ENCODE measurements at places on chromosomes 12 and 14.

GRCh38 chr12:95848575-95849388 is 10.0 kb upstream of the SNRPF start:
- no peak for DNase-seq

GRCh38 chr12:64883264-64884163 is 59.1 kb downstream of the TBC1D30 start:
- no peak for DNase-seq

GRCh38 chr12:5189173-5189572 is 145.5 kb downstream of the KCNA5 start:
- DNase-seq, result no peak

DNA sequence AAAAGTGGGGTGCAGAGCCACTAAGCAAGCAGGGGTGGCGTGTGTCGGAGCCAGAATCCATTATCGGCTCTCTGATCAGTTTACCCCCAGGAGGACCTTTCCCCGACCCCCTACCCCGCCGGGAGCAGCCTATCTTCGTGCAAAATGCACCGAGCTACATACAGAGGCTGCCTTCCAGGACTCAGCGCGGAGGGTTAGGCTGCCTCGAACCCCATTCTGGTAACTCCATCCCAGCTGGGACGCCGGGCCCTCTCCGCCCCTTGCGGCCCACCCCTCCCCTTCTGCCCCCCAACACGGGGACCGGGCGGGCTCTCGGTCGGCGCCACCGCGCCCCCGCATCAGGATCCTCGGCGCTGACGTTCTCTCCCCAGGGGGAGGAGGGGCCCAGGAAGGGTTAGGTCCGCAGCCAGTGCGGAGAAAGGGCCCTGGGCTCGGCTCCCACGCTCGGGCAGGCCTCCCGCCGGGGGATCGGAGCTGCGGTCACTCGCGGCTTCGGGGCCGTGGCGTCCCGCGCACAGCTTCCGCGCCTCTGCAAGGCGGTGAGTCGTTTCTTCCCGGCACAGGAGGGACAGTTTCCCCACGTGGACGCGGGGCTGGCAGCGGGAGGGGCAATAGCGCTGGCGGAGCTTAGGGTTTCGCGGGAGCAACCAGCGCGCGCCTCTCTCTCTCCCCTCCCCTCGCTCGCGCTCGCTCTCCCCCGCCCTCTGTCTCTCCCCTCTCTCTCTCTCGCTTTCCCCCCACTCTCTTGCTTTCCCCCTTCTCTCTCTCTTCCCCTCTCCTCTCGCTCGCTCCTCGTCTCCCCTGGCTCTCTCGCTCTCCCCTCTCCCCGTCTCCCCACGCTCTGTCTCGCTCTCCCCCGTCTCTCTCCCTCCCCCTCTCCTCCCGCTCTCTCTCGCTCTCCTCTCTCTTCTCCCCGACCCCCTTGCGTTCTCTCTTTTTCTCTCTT is 12.5 kb upstream of the MAP3K9 start:
- peak; percentile 63 for DNase-seq

- no peak for DNase-seq
Measured at GRCh38 chr12:124309231-124309630, 14.3 kb downstream of the RFLNA start.

GRCh38 chr14:101737414-101738339 is 23.8 kb upstream of the PPP2R5C start:
- no peak for DNase-seq

DNA sequence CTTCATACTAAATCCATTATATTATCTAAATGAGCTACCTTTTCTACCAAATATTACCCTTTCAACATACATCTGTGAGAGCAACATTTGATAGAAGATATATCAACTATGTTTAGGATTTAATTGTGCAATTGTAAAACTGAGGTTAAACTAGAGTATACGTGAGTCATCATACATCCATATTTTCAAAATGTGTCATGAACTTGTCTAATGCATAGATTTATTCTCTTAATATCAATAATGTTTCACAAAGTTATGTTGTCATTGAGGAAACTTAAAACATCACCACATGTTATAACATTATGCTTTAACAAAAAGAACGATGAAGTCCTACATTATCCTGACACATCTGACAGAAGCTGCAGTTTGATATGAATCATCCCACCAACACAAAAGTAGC is 645.5 kb upstream of the NOVA1 start:
- no peak for DNase-seq

DNA sequence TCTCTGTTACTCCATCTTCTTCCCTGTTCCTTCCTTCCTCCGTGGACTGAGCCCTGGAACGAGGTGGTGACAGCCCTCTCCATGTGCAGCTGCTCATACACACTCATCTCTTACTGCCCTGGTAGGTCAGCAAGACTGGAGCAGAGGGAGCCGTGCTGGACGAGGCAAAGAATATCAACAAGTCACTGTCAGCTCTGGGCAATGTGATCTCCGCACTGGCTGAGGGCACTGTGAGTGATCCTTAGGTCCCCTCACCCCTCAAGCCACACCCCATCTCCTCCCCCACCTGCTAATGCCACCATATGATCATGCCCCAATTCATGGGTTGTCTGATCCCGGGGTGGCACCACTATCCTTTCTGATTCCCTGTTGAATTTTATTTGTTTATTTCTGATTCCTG is 19.0 kb downstream of the KIF5A start:
- DNase-seq, result no peak

GRCh38 chr14:22536853-22537338 is 52.1 kb downstream of the DAD1 start:
- peak; percentile 77 for DNase-seq

- no peak for DNase-seq
Measured at GRCh38 chr14:59846595-59846994, 24.0 kb downstream of the RTN1 start.

GRCh38 chr14:28757786-28758185 is 8.8 kb upstream of the FOXG1 start:
- DNase-seq, result no peak

- no peak for DNase-seq
Measured at GRCh38 chr14:76309572-76310162, 66.3 kb upstream of the ESRRB start.

DNA sequence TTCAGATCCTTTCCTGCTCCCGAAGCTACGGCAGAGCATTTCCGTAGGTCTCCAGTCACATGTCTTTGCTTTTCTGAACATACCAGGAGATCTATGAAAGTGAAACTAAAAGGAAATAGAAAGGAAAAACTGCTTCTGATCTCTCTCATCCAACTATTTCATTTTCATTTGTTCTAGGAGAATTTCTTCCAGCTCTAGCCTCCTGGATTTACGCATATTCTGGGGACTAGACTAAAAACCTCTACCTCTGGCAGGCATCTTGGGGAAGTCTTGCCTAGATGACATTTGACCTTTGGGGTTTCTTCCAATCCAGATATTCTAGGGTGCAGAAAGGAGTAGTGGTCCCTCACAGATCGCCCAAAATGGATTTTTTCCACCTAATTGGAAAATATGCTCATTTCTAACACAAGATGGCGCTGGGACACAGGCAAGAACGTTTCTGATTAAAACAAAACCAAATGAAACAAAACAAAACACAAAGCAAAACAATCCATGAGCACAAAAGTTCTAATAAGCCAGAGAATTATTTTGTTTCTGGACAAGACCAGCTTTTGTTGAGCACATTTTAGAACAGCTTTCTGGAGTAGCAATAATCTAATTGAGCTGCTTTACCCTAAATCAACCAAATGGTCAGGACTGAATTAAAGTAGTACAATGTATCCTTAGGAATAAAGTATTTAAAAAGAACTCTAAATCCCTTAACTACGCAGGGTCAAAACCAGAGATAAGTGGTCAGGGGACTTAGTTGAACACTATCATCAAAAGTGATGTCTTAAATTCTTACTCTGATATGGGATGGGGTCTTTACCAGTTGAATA is 12.3 kb upstream of the PARP11 start:
- DNase-seq, result no peak

DNA sequence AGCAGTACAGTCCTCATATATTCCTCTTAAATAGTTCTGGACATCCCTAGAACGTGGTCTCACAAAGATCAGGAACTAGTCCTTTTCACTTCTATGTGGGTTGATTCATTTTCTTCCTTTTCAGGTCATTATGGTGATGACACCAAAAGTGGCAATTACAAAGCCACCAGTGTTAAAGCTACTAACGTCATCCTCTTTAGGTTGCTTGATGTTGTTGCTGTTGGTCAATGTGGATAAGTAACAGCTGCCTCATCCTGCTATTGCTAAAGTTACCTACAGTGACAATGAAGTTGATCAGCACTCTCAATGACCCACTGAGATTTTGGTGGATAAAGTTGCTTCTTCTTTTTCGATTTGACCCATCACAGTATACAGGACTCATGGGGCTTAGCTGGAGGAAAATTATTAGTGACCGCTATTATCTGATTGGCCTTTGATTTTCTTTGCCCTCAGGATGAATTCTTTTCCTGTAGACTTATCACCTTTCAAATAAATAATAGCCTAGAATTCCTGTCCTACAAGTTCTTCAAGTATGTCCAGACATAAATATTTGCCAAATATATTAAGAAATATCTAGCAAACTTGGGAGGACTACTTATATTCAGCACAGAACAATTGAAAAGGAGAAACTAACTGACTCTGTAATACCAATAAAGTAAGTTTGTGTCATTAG is 54.0 kb upstream of the ATP2B1 start:
- no peak for DNase-seq

DNA sequence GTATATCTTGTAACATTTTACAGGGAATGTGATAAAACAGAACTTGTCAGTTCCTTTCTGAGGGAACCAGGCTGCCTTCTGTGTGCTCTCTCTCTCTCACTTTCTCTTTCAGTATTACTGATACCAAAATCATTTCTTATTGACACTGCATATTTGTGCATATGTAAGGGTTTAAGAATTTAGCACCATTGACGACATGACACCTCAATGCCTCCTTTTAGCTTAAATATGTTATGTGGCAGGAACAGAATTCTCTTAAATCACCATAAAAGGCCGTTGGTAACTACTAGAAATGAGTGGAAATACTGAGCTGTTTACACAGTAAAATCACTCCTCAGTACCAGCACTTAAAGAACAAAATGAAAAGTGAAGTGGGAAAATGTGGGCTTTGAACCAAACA is 457.7 kb upstream of the SYT1 start:
- no peak for DNase-seq

GRCh38 chr14:22379727-22380126 is 209.3 kb downstream of the DAD1 start:
- no peak for DNase-seq

DNA sequence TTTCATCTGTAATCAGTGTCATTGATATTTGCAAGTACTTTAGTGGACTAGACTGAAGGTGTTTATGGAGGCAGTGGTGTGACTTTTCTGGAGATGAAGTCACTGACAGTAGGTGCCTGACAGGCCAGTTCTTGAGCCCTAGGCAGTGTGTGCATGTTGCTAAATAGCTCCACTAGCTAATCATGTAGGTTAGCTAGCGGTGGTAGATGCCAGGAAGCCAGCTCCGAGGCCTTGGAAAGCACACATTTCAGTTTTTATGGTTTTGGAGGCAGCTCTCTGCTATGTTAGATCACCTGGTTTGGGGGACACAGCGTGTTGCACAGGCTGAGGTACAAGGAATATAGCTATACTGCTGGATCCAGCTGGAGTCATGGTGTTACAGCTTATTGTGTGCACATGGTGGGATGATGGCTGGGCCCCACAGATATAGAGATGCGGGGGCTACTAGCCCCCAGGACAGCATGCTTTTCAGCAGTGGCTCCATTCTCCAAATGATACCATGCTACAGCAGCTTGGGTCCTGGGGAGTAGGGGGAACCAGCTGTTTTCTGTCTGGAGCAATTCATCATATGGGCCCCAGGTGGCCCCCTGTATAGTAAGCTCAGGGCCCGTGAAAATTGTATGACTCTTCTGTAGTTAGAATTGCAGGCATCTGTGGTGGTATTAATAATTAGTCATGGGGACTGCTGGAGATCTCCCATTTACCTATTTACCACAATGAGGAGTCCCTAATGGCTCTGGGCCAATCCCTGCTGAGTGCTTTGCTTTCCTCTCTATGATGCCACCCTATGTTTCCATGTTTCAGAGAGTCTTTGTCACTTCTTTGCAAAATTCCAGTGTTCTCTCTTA is 367.2 kb upstream of the LMO3 start:
- DNase-seq, result no peak

DNA sequence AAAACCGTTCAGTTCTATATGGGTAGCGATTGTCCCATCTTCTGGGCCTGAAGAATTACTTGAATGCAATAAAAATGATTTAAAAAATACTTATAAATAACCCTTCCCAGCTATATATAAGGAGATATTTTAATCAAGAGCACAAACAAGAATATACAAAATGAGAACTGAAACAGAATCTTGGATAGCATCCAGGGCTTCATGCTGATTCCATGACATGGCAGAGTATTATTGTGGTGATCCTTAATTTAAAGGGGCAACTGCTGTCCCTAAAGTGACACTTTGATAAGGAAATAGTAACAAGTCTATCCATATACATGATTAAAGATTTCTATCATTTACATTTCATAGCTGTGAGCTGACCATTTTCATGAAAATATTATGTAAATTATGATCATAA is 18.8 kb downstream of the WBP11 start:
- DNase-seq, result no peak

DNA sequence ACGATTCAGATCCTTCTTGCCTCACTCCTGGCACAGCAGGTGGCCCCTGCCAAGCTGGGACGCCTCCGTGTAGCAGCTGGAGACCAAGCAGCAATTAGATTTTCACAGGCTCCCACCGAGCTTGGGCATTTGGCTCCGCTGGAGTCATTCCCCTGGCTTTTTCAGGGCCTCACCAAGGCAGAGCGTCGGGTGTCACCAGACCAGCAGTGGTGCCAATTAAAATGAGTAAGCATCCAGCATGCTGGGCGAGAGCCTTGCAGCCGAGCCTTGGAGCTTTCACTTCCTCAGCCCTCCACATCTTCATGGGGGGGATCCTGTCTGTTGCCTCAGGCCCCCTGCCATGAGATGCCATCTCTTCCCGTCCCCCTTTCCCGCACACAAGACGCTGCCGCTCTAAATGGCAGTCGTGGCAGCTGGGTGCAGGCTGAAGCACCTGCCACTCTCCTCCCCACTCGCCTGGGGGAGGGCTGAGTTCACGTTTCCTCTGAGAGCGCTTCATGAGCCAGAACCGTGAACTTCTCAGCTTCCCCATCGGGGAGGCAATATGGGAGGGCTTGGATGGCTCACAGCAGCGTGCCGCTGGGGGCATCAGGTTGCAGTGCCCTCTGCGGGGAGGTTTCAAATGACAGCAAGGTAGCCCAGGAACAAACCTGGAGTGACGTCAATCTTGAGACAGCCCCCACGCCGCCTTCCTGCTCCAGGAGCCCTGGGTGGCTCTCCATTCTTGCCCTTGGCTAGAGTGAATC is 11.7 kb downstream of the TPCN1 start:
- DNase-seq, result peak; percentile 48

DNA sequence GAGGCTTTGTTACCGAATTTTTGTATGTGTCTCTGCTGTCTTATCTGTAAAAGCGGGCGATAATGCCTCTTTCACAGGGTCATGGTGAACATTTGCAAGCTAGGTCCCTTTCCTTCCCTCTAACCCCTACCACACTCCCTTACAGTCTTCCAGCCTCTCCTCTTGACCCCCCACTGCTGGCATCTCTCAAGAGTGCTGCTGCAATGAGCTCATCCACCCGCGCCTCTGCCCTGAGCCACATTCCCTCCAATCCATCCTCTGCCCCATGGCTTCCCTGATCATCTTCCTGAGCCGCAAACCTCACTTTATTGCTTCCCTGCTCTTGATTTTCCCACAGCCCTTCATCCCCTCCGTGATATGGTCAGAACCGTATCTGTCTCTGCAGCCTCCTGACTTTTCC is 343.6 kb downstream of the BCL11B start:
- no peak for DNase-seq

- no peak for DNase-seq
Measured at GRCh38 chr12:52752516-52752915, 24.6 kb downstream of the KRT76 start.

GRCh38 chr12:46892034-46892705 is 66.4 kb upstream of the SLC38A4 start:
- no peak for DNase-seq

- no peak for DNase-seq
Measured at GRCh38 chr14:84108746-84109457, 1421.0 kb upstream of the FLRT2 start.
